M059J (cell line): ENCODE measurements at places on chromosomes 11 and 22. TPM values are rescaled to one million over a fixed set of nuclear protein-coding genes. Genes with fewer than 3 reads are reported as not detected.

GRCh38 chr11:46588915-46589314 lies 4.9 kb downstream of the AMBRA1 start:
- DNase-seq = no peak

DNA sequence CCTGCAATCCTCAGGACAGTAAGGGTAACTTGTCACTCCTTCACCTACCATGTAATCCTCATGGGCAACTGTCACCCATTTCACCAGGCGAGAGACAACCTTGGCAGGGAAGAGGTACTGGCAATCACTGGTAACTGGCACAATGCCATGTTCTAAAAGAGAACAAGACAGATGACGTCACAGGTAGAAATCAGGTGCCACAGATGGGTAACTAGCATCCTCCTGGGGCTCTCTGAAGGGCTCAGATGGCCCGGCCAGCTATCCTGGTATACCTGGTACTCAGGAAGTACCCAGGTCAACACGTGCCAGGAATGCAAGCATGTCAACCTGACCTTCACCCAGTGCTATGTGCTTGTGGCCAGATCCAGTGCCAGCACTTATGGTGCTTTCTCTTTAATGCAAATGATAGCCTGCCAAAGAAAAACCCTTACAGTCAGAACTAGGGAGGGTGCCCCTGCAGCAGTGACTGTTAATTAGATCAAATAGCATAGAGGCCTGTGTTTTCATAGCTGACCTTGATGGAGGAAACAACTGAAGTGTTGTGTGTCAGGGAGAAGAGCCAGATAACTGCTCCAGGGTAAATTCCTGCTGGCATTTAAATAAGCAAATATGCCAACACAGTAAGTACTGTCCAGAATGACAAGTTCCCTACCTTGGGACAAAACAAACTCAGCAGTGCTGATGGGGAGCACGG lies 36.2 kb downstream of the THOC5 start:
- peak; percentile 1 for DNase-seq

DNA sequence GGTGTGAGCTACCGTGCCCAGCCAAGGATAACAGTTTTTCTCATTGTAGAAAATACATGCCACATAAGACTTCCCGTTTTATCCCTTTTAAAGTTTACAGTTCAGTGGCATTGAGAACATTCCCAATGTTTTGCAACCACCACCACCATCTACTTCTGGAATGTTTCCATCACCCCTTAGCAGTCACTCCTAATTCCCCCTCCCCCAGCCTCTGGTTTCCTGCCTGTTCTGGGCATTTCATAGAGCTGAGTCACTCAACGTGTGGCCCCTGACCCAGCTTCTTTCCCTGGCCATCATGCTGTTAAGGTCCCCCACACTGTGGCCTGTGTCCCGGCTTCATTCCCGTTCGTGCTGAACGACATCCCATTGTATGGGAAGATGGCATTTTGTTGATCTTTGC lies 30.7 kb downstream of the FGF4 start:
- DNase-seq = peak; percentile 93

- no peak for DNase-seq
Measured at GRCh38 chr11:81570669-81571068, 1163.0 kb downstream of the FAM181B start.

GRCh38 chr22:29314537-29315285 lies 786 bp downstream of the RASL10A start:
- peak; percentile 48 for DNase-seq

GRCh38 chr11:32388871-32389770 lies 46.2 kb downstream of the WT1 start:
- no peak for DNase-seq

DNA sequence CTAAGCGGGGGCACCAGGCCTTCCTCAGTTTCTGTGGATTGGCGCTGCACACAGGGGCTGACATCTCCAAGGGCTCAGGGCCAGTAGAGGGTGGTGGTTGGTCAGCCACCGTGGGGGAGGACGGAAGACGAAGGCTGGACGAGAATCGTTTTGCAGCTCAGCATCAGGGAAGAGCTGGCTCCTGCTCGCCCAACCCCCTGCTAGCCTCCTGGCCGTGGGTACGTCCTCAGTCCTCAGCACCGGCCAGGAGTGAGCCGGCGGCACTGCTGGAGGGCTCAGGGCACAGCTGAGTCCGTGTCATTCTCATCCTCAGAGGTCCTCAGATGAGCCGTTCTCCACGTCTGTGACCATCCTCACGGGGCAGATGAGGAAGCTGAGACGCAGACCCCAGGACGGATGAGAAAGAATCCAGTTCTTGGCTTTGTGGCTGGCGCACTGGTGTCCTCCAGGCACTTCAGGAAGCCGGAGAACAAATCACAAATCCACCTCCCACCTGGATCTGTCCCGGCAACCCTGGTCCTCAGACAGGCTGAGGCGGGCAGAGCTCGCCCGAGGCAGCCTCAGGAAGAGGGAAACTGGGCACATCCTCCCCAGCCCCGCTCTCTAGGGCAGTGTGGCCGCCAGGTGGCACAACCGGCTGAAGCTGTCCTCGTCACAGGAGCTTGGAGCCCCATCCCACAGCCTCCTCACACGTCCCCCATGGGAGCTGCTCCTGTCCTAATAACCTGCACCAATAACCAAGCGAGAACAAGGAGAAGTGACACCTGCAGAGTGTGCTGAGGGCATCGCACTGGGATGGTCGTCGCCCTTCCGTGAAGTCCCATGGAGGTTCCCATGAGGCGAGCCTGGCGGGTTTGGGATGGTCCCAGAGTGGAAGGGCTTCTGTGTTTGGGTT lies 393.7 kb downstream of the BRD1 start:
- DNase-seq = peak; percentile 17

- DNase-seq = no peak
Measured at GRCh38 chr22:43154887-43155536, 3.7 kb downstream of the TSPO start.

DNA sequence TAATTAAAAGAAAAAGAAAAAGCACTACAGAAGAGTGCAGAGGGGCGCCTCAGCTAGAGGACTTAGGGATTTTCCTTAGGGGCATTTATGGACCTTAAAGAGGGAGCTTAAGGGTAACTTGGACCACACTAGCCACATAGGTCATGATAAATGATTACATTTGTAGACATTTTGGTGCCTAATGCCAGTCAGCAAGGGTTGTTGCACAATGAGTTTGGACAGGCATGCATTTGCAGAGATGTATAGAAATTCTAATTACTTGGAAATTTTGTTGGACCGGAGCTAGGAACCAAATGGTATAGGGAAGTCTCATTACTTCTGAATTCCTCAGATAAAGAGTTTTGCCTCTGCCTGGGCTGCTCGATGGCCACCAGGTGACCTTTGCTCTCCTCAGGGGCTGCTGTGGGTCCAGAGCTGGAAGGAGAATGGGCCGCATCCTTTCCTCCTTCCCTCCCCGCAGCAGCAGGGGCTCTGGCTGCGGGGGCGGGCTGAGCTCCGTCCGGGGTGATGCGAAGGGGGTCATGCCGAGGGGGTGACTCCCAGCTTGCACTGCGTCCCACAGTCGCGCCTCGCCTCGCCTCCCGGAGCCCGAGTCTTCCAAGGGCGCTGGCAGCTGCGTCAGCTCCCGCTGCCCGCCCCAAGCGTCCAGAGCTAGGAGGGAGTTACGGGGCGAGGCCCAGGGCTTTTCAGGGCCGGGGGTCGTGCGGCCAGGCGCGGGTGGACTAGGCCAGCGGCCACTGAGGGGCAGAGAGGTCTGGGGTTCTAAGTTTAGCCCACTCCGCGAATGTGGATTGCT lies 20.3 kb upstream of the MALAT1 start:
- DNase-seq = peak; percentile 22

DNA sequence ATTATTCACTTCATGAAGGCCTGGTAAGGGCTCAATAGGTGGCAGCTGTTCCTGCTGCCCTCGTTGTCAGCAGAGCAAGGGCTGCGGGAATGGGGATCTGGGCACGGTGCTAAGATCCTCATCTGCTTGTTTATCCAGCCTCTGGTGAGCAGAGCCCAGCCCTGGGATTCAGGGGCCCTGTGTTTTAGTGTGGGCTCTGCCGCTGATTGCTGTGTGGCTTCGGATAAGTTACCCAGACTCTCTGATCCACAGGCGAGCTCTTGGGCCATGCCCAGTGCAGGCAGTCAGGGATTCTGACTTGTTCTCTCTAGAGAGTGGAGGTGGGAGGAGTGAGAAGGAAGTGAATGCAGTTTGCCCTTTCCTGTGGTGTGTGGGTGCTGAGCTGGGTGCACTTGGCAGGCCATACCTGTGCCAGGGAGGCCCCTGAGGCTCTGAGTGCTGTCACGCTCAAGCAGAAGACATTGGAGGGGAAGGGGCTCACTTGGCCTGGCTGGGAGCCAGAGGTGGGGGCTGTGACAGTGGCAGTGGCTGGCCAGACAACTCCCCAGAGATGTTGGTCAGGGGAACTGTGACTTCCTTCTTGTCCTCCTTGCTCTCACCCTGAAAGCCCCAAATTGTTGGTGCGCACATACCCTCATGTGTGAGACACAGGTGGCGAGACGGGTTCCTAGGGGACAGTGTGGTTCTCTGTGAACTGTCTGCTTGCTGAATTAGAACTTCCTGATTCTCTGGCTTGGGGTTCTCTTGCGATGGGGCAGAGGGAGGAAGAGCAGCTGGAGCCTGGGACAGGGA lies 43.7 kb downstream of the CD82 start:
- no peak for DNase-seq

DNA sequence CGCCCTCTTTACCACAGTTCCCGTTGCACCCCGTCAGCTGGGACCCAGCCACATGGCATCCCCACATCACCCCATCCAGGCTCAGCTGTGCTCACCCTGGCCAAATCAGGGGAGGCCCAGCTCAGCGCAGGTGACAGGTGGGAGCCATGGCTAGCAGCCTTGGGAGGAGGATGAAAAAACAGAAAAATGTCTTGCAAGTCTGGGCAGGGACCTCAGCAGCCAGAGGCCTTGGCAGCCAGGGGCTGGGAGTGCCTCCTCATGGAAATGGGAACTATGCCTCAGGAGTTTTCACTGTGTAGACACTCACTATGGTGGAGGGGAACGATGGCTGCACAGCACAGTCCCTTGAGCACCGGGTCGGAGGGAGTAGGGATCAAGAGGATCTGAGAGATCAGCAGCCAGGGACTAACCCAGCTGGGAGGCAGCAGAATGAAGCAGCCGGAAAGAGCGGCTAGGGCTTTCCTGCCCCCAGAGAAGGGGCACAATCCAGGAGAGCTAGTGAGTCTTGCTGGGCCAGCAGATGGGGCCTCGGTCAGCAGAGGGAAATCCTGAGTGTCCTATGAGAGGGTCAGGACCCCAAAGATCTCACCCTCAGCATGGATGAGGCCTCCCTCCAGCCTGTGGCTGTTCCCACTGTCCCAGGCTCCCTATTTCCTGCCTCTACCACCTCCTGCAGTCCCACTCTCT lies 6.2 kb upstream of the FTH1 start:
- DNase-seq = no peak

GRCh38 chr11:11108026-11108425 lies 245.0 kb downstream of the CSNK2A3 start:
- DNase-seq = no peak

DNA sequence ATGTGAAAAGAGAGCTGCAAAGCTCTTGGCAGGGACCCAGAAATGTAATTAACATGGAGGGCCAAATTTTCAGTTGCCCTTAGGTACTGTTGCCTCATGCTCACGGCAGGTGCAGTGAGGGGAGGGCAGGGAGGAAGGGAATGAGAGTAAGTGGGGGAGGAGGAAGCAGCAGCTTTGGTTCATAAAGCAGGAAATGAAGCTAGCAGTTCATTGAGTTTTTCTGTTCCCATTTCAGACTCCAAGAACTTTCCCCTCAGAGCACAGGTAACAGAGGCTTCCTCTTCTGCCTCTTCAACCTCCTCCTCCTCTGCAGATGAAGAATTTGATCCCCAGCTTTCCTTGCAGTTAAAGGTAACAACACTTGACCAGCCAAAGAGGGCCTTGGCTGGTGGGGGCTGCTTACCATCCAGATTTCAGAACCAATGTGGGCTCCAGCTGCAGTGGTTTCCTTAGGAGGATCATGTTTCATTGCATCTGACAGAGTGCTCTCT lies 57.9 kb upstream of the PARVA start:
- peak; percentile 64 for DNase-seq

- DNase-seq = no peak
Measured at GRCh38 chr11:108198833-108199232, 23.6 kb downstream of the NPAT start.

DNA sequence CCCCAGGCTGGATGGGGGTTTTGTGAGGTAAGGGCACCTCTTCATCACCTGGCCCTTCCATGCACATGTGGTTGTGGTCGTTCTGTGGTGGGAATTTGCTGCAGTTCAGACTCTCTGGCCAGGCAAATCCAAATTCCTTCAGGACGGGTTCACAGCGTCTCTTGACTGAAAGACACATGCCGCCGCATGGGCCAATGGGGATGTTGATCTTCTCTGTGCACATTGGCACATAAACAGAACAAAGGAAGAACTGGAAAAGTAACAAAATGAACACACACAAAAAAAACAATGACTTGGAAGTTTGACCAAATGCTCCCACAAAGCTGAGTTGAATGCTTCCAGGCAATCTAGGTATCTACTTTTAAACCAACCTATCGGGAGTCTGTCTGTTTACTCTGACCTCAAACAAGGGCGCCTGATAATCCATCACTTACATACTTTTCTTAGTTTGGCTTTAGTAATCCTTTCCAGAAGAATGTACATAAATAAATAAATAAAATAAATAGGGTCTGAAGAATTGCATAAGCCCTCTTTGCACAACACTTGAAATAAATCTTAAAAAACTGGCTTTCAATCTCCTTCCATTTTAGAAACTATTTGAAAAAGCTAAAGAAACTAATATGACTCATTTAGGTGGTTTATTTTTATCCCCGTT lies 2.8 kb downstream of the FZD4 start:
- DNase-seq = no peak

- DNase-seq = no peak
Measured at GRCh38 chr11:113168354-113169342, 145.7 kb upstream of the TTC12 start.

FXYD2 gene
- total RNA-seq = not detected in 2 replicates

PTPRJ gene
- total RNA-seq = 32.7 and 54.8 TPM in 2 replicates

RHOD gene
- 2.6 and 2.7 TPM in 2 replicates for total RNA-seq

UPK3A gene
- total RNA-seq = not detected in 2 replicates

GPR83 gene
- 0.02 TPM in 1 of 2 replicates, not detected in the other for total RNA-seq

ACTN3 gene
- not detected in 2 replicates for total RNA-seq

ALX4 gene
- 7.0 and 9.9 TPM in 2 replicates for total RNA-seq

PLAAT3 gene
- total RNA-seq = 25.1 and 36.5 TPM in 2 replicates

IL10RA gene
- 0.07 TPM in 1 of 2 replicates, not detected in the other for total RNA-seq

OR56A1 gene
- not detected in 2 replicates for total RNA-seq

USH1C gene
- not detected in 2 replicates for total RNA-seq
